ENCODE measurements at places on chromosomes 12 and 14. TPM values are rescaled to one million over a fixed set of nuclear protein-coding genes. Genes with fewer than 3 reads are reported as not detected.

DNA sequence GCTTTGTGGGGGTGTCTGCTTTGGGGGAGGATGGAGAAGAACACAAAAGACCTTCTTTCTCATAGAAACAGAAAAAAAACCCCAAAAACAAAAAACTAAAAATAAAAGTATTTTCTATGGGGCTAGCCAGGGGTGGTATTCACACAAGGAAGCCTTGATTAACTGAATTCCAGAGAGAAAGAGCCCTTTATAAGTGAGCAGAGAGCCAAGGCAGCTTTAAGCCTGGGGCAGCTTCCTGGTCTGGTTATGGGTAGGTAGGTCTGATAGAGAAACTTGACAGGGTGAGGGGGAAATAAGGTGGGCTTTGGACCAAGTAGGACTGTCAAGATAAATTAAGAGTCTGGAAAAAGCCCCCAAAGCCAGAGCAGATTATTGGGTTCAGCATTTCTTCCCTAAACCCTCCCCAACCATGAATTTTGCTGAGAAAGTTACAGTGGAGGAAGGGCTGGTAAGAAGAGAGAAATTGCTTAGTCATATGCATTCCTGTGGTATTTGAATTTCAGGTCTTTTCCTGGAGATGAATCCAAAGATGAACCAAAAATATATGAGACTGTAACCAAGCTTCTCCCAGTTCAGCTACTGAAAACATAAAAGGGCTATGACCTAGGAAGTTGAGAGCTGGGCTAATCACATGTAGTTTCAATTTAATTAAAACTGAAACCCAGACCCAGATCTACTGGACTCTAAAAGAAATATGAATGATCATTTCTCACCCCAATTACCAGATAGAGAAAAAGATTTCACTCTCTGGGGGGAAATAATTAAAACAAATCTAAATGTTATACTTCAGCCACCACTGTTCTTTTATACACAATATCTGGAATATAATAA lies 144.8 kb downstream of the TBC1D30 start:
- no peaks in the 10 kb centered on the region for H3K27me3 ChIP-seq
- H3K4me3 ChIP-seq, result no peak overlapping the region
- H3K36me3 ChIP-seq, result no peaks in the 10 kb centered on the region

DNA sequence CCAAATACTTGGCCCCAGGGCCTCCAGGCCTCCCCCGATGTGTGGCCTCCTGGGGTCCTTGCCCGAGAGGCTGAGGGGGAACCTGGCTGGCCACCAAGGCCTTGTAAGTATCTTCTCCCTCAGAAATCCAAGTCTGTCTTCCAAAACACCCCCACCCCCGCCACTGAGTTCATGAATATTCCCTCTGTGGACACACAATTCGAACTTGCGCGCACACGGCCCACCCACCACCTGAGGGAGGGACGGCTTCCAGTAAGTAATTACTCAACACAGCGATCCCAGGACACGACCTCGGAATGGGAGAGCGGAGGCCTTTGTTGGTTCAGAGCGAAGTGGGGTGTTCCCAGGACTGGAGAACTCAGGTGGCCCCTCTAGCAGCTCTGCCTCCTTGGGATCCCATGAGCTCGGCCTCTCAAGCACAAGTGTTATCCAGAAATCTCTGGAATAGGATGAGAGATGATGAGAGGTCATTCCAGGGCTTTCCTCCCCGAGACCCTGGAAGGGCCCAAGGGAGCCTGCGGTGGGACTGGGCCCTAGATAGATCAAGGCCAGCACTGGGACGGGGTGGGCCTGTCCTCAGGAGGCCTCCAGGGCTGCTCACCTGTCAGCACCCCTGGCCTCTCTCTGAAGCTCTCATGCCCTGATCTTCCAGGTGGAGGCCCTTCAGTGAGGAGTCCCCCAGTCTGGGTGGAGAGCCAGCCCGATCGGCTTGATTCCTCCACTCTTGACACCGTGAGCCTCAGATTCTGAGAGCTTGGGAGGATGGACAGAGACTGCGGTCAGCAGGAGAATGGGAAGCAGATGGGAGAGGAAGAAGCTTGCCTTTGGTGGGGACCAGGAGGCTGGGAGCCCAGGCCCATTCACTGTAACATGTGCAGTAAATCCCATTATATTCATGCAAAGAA lies 219.0 kb upstream of the RTL1 start:
- no peak for DNase-seq
- H3K36me3 ChIP-seq, result no peaks in the 10 kb centered on the region
- H3K4me3 ChIP-seq, result no peak overlapping the region

DNA sequence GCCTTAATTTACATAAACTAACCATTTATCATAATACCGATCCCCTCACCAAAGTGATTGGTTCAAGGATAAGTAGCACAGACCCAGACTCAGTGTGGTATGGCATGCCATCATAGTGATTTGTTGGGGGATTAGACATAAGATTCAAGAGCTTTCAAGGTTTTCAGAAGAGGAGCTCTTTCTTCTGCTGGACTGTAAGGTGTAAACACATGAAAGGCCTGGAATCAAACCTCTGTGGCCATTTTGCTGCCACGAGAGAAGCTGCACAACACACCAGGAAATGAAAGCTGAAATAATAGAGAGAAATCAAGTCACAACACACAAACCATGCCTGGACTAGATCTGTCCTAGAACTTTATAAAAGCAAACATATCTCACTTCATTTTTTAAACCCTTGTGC lies 30.8 kb downstream of the BTG1 start:
- no peaks in the 10 kb centered on the region for H3K27me3 ChIP-seq
- peaks cover 10% of the 10 kb centered on the region for H3K4me1 ChIP-seq
- no peak overlapping the region for H3K27ac ChIP-seq
- H3K36me3 ChIP-seq, result peaks cover 3% of the 10 kb centered on the region

The TEAD4 gene
- total RNA-seq, result 22.5 TPM

- H3K36me3 ChIP-seq, result no peaks in the 10 kb centered on the region
- no peak overlapping the region for H3K4me3 ChIP-seq
- no peaks in the 10 kb centered on the region for H3K27me3 ChIP-seq
- no peaks in the 10 kb centered on the region for H3K4me1 ChIP-seq
Measured at GRCh38 chr14:55780156-55780946, 200.3 kb downstream of the KTN1 start.

DNA sequence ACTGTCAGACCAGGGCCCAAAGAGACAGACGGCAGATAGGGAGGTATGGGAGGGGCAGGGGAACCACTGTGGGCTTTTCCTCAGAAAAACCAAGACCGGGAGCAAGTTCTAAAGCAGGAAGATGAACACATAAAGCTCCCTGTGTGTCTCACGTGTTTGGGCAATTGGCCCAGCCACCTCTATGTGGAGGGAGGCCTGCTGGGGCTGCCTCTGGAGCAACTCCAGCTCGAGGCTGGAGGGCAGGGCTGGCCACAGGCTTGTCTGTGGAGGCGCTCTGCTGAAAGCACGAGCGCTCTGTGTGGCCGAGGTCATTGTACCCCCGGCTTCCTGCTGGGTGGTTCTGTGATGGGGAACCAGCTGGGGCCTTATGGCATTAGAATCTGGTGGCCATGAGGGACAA lies 36.4 kb downstream of the TRAFD1 start:
- no peak overlapping the region for H3K27ac ChIP-seq
- H3K4me3 ChIP-seq, result no peak overlapping the region
- H3K36me3 ChIP-seq, result no peaks in the 10 kb centered on the region
- no peaks in the 10 kb centered on the region for H3K27me3 ChIP-seq
- DNase-seq, result no peak

- H3K27ac ChIP-seq, result no peak overlapping the region
- DNase-seq, result no peak
- no peaks in the 10 kb centered on the region for H3K27me3 ChIP-seq
- H3K36me3 ChIP-seq, result no peaks in the 10 kb centered on the region
- no peaks in the 10 kb centered on the region for H3K4me1 ChIP-seq
Measured at GRCh38 chr12:88638966-88639760, 58.9 kb upstream of the KITLG start.

The CELA1 gene
- total RNA-seq, result not detected

The CLEC14A gene
- total RNA-seq, result not detected

DNA sequence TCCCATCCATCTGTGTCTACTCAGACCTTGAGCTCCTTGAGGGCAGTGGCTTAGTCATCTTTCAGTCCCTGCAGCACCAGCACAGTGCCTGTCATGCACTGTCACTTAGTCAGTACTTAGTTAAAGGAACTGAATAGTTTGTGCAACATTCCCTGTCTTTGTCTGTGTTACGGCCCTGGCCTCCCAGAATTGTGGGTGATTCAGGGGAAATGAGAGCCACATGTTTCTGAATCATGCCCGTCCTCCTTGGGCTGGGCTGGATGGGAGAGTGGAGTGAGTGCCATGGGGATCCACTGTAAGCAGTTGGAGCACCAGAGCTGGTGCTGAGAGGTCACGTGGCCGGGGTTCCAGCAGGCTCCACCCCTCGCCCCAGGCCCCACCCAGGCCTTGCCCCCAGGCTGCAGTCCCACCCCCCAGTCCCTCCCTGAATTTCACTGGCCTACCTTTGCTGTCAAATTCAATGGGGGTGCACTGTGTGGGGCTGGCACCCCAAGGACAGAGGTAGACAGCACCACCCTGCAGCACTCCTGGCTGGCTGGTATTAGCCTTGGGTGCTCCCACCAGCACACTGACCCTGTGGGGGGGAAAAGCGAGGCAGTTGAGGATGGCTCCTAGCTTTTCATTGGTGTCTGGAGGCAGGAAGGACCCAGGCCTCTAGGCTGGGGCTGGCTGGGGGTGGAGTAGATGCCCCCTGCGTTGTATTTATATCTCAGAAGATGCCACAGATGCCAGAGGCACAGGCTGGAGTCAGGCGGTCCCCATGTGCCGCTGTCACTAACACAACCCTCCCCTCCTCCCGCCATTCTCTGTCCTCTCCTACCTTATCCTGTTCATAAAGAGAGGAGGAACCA lies 7.5 kb downstream of the ITGA5 start:
- H3K27me3 ChIP-seq, result no peaks in the 10 kb centered on the region
- H3K4me1 ChIP-seq, result peaks cover under 1% of the 10 kb centered on the region
- H3K27ac ChIP-seq, result no peak overlapping the region
- no peak for DNase-seq
- H3K4me3 ChIP-seq, result no peak overlapping the region
- H3K36me3 ChIP-seq, result no peaks in the 10 kb centered on the region

DNA sequence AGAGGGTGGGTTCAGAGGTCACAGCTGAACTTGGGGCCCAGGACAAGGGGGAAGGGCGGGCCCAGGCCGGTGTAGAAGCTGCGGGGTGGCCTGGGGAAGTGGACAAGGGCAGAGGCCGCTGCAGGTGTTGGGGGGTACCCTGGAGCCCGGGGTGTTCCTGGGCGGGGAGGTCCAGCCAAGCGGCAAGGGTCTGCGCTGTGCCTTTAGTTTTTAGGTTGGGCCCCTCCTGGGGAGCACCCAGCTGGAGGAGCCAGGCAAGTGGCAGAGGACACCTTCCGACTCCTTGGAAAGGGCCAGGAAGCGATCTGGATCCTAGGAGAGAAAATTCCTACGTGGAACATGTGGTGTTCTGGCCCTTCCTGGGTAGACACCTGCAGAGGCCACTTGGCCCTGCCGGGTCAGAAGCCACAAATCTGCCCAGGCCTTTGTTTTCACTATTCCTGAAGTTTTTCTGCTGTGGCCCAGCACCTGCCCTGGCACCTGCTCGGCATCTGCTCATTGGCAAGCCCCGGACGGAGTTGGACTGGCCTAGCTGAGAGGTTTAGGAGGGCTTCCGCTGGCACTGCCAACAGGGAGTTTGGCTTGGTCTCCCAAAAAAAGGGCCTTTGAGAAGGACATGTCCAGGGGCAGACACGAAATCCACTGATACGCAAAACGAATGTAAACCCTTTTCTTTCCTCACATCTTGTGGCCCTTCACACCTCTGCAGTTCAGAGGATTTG lies 61.1 kb downstream of the SMUG1 start:
- no peak overlapping the region for H3K27ac ChIP-seq
- DNase-seq, result no peak
- peaks cover 59% of the 10 kb centered on the region for H3K4me1 ChIP-seq
- no peaks in the 10 kb centered on the region for H3K36me3 ChIP-seq
- no peak overlapping the region for H3K4me3 ChIP-seq

DNA sequence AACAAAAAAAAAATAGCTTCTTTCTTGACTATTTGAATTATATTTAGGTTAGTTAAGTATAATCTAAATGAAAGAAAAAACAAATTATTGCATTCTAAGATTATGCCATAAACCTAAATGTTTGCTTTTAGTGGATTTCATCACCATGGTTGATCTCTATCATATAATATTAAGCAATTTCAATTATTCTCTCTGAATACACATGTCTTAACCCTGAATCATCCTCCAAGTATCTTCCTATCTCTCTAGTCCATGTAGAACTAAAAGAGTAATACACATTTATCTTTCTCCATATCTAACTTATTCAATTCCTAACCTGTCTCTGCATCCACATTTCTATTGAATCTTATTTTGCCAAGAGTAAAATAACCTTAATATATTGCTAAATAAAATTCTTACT lies 59.6 kb downstream of the PPFIA2 start:
- H3K36me3 ChIP-seq, result no peaks in the 10 kb centered on the region
- H3K4me3 ChIP-seq, result no peak overlapping the region

GRCh38 chr14:28577711-28578131 lies 188.9 kb upstream of the FOXG1 start:
- DNase-seq, result no peak
- H3K27ac ChIP-seq, result no peak overlapping the region
- H3K27me3 ChIP-seq, result no peaks in the 10 kb centered on the region
- no peaks in the 10 kb centered on the region for H3K36me3 ChIP-seq
- no peaks in the 10 kb centered on the region for H3K4me1 ChIP-seq
- no peak overlapping the region for H3K4me3 ChIP-seq

- H3K27ac ChIP-seq, result no peak overlapping the region
- H3K4me1 ChIP-seq, result peaks cover 8% of the 10 kb centered on the region
- H3K4me3 ChIP-seq, result no peak overlapping the region
- no peaks in the 10 kb centered on the region for H3K27me3 ChIP-seq
- H3K36me3 ChIP-seq, result no peaks in the 10 kb centered on the region
Measured at GRCh38 chr14:65513671-65514070, 101.1 kb downstream of the FUT8 start.

The SYCP3 gene
- total RNA-seq, result 0.04 TPM

The KRT6B gene
- not detected for total RNA-seq

- H3K36me3 ChIP-seq, result no peaks in the 10 kb centered on the region
- no peak overlapping the region for H3K27ac ChIP-seq
- no peak for DNase-seq
- H3K4me3 ChIP-seq, result no peak overlapping the region
- no peaks in the 10 kb centered on the region for H3K27me3 ChIP-seq
Measured at GRCh38 chr14:65780566-65780965, 368.0 kb downstream of the FUT8 start.

DNA sequence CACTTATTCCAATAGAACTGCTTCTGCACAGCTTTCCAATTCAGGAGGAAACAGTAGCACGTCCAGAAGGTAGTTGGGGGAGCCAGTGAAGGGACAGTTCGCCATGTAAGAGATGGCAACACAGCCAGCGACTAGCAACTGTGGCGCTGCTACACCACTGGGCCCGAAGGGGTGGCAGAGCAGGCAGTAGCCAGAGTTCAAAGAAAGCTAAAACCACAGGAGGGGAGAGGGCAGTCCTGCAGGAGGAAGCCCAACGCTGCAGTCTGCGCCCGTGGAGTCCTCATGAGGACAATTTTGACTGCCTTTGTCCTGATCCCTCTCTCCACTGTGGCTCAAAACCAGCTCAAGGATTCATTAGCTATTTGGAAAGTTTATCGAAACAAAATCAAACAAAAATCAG lies 591.2 kb downstream of the VRK1 start:
- H3K4me3 ChIP-seq, result no peak overlapping the region
- DNase-seq, result no peak
- H3K27ac ChIP-seq, result no peak overlapping the region
- no peaks in the 10 kb centered on the region for H3K4me1 ChIP-seq
- no peaks in the 10 kb centered on the region for H3K36me3 ChIP-seq

GRCh38 chr12:121218588-121219352 lies 8.8 kb downstream of the P2RX4 start:
- no peak overlapping the region for H3K27ac ChIP-seq
- H3K36me3 ChIP-seq, result no peaks in the 10 kb centered on the region
- H3K27me3 ChIP-seq, result no peaks in the 10 kb centered on the region

- H3K27me3 ChIP-seq, result no peaks in the 10 kb centered on the region
- H3K4me1 ChIP-seq, result peaks cover 14% of the 10 kb centered on the region
- peak; percentile 56 for DNase-seq
- H3K36me3 ChIP-seq, result no peaks in the 10 kb centered on the region
- H3K27ac ChIP-seq, result no peak overlapping the region
Measured at GRCh38 chr14:89399594-89400068, 17.4 kb downstream of the FOXN3 start.
